ENCODE measurements at places on chromosomes 4 and X.

GRCh38 chr4:52107745-52108144, 56.6 kb downstream of the SPATA18 start:
- peak; percentile 25 for DNase-seq

DNA sequence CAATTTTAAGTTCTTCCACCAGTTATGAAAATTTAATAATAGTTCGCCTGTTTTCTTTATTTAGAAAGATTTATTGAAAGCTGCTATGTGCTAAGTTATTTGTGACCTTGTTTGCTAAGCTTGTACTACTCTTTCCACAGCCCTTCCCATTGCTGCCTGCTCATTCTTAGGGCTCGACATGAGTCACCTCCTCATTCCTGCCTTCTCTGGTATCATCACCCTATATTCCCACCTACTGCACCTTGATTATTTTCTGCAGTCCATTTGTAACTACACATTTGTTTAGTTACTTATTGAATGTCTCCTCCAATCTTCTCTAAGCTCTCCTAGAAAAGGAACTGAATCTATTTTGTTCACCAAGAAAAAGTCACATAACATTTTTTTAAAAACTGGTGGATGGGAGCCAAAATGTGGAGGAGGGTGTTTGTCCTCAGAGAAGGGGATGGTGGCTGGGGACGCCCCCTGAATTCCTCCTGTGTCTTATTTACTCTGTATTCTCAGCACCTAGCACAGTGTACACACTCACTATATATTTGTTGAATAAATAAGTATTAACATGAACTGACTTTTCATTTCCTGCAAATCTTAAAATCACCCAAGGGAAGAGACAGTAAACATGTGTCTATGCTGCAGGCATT, 3.7 kb upstream of the RAB9A start:
- DNase-seq, result peak; percentile 42

- DNase-seq, result no peak
Observed at GRCh38 chr4:79869597-79870237, 203.3 kb downstream of the ANTXR2 start.

DNA sequence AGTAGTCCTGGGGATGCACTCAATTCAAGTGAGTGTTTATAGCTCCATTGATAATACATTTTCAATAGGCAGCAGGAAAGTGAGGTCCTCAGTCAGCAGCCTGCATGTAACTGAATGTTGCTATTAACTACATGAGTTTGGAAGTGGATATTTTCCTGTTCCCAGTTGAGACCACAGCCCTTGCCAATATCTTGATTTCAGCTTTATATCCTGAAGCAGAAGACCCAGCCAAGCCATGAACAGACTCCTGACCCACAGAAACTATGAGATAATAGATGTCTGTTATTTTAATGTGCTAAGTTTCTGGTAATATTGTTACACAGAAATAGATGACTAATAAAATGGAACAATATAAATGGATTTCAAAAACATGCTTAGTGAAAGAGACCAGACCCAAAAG, 63.7 kb downstream of the VSIG4 start:
- no peak for DNase-seq

DNA sequence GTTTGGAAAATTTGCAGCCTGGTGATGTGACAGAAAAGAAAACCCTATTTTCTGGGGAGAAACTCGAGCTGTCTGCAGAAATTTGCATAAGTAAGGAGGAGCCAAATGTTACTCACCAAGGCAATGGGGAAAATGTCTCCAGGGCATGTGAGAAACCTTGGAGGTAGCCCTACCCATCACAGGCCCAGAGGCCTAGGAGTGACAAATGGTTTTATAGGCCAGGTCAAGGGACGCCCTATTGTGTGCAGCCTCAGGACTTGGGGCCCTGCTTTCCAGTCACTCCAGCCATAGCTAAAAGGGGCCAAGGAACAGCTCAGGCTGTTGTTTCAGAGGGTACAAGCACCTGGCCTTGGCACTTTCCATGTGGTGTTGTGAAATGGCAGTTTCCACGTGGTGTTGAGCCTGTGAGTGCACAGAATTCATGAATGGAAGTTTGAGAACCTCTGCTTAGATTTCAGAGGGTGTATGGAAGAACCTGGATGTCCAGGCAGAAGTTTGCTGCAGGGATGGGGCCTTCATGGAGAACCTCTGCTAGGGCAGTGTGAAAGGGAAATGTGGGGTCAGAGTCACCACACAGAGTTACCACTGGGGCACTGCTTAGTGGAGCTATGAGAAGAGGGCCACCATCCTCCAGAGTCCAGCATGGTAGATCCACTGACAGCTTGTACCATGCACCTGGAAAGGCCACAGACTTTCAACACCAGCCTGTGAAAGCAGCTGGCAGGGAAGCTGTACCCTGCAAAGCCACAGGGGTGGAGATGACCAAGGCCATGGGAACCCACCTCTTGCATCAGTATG, 637.6 kb upstream of the EPHA5 start:
- DNase-seq, result no peak

Measured in fibroblast of mammary gland (primary cell).